GM12891 (cell line): ENCODE measurements at places on chromosomes 4 and X.

- DNase-seq = no peak
Observed at GRCh38 chr4:57943682-57944081, 833.5 kb upstream of the IGFBP7 start.

DNA sequence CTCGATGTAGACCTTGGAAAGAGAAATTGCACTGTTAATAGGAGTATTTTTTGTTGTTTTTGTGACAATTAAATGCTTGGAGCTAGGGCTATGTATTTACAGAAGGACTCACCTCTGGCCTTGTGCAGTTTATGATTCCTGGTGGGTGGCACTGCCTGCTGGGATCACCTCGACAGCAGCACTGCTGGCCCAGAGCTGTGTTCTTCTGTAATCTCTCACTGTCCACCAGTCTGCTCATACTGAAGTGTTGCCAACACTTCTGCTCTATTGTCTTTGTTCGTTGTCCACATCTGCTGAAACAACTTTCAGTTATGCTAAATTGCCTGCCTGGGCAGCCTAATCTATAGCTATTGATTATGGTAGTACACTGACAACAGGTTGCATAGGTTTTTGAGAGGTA is 194.4 kb upstream of the ANK2 start:
- DNase-seq = no peak

DNA sequence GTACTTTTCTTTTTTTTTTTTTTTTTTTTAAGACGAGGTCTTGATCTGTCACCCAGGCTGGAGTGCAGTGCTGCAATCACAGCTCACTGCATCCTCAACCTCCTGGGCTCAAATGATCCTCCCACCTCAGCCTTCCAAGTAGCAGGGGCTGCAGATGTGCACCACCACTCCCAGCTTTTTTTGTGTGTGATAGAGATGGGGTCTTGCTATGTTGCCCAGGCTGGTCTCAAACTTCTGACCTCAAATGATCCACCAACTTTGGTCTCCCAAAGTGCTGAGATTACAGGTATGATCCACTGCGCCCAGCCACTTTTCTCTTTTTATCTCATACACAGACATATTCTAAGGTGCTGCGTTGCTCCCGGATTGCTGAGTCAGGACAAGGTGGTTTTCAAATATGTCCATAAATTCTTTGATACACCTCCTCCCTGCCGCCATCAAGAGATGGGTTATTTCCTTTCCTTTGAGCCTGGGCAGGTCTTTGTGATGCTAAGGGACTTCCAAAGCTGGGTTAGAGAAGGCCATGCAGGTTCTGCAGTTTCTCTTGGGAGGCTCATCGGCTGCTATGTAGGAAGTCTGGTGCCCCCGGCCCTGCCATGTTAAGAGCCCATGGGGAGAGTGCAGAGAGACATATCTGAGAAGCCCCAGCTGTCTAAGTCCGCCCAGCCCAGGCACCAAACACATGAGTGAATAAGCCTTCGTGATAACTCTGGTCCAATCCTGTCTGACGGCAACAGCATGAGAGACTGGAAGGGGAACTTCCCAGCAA is 8.4 kb upstream of the PLA2G12A start:
- DNase-seq = no peak

DNA sequence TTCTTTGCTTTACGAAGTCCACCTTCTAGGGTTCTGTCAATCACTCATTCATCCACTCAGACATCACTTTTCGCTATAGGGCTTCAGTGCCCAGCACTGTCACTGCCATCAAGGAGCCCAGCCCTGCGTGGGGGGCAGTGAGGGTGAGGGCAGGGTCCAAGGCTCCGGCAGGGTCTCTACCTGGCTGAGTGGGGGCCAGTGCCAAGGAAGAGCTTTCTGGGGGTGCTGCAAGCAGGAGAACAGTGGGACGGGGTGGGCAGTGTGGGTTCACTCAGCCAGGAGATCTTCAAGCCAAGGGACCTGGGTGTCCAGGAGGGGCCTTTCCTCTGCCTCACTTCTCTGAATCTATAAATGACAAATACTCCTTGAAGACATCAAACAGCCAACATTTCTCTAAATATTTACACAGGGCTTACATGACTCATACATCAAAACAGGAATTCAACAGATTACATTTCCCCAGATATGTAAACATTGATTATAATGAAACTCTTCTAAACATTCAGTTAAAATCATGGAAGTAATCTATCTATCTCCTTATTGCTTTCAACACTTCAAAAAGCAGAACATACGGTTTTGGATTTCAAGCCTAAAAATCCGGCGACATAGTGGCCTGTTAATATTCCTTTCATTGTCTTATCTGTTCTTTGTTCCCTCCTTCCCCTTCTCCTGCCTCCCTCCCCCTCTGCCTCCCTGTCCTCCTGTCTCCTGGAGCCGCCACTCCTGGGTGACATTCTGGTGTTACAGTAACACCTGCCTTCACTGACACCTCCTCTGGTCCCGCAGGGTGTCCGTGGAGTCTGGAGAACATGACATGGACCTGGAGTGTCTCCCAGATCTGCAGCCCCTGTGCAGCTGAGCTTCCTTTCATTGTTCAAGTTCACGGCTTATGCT is 94.4 kb upstream of the ADRA2C start:
- no peak for DNase-seq

DNA sequence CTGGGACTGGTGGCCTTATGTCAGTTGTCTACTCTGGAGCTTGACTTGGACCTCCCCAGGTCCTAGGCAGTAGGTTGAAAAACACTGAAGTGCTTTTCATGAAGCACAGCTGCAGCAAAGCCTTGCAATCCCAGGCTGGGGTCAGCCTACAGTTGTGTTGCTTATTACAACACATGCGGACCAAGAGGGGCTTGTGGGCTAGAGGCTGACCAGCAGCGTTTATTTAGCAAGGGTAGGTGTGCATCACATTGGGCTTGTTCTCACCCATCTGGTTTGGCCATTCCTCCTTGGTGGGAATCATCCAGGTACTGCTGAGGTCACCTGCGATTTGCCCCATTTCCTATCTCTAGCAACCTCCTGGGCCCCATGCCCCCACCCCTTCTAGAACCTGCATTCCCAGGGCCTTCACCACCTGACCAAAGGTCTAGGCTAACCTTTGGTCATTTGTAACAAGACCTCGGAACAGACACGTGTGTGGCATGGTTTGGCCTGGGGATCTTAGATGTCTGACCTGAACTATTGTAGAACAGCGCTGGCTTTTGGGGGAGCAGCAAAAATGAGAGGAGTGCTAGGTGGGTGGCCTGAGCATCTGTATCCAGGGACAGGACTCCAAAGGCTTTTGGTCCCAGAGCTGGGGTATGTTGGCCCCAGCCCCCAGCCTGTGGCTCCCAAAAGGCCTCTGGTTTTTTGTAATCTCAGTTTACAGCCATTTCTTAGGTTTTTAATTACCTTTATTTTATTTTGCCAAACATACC is 3.0 kb downstream of the RPL10 start:
- DNase-seq = no peak
